ENCODE measurements at places on chromosomes 6 and 20.

GRCh38 chr6:87729965-87730719, 28.1 kb upstream of the AKIRIN2 start:
- DNase-seq = no peak

DNA sequence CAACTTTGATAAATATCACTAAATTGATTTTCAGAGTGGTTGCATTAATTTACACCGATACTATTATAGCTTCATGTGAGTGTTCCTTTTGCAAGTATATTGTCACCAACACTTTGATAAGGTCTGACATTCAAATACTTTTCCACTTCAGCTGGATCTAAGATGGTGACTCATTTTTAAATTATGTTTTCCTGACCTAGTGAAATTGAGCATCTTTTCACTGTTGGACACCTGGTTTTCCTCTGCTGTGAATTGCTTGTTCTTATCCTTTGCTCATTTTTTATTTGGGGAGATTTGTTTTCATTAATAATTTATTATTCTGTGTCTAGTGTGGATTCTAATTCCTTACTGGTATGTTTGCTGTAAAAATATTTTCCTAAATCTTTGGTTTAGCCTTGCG, 85.2 kb upstream of the PRDM1 start:
- no peak for DNase-seq

GRCh38 chr20:4297127-4297826, 281.9 kb upstream of the RNF24 start:
- no peak for DNase-seq

DNA sequence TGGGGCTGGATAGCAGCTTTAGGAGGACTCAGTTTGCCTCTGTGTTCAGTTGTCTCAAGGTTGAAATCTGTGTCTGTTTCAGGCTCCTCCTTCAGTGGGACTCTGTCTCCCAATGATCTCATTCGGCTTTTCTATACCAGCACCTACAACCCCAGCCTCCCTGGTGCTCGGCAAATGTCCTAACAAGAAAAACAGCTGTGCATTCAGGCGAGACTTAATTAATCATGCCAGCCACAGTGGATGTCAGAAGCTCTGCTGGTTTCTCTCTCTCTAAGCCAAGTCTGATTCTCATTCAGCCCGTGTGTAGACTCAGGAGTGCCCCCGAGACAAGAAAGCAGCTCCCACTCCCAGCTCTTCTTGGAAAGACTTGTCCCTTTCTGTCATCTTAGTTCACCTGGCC, 46.8 kb downstream of the SUN5 start:
- no peak for DNase-seq

- DNase-seq = no peak
Observed at GRCh38 chr6:52635049-52635577, 35.8 kb upstream of the TMEM14A start.

- no peak for DNase-seq
Observed at GRCh38 chr6:124054034-124054433, 250.4 kb downstream of the NKAIN2 start.

- peak; percentile 43 for DNase-seq
Observed at GRCh38 chr6:392441-393390, 1.2 kb downstream of the IRF4 start.

DNA sequence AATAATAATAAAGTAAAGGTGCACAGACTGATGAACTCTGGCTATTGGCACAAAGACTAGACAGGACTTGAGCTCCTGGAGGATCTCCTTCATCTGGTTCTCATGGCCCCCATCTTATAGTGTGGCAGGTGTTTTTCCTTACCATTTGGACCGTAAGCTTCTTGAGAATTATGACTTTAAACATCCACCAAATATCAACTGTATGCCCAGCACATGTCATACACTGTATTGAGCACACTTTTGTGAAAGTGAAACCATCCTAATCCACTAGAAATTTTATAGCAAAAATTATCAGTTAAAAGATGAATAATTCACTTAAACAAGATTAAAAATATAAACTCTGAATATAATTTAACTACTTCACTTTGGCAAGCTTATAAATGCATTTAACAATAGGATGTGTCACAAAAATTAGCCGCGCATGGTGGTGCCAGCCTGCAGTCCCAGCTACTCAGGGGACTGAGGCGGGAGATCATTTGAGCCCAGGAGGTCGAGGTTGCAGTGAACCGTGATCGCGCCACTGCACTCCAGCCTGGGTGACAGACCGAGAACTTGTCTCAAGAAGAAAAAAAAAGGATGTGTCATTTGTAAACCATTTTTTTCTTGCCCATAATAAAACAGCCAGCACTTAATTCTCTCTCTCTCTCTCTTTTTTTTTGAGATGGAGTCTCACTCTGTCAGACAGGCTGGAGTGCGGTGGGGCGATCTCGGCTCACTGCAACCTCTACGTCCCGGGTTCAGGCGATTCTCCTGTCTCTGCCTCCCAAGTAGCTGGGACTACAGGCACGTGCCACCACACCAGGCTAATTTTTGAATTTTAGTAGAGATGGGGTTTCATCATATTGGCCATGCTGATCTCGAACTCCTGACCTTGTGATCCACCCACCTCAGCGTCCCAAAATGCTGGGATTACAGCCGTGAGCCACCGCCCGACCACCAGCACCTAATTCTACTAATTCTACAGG, 9.1 kb downstream of the HIVEP2 start:
- peak; percentile 9 for DNase-seq

- no peak for DNase-seq
Observed at GRCh38 chr20:43746344-43747137, 19.7 kb upstream of the GTSF1L start.

GRCh38 chr6:33029328-33030184, 20.2 kb upstream of the HLA-DOA start:
- DNase-seq = no peak

- DNase-seq = no peak
Observed at GRCh38 chr20:36315545-36316351, 9.6 kb downstream of the DLGAP4 start.

DNA sequence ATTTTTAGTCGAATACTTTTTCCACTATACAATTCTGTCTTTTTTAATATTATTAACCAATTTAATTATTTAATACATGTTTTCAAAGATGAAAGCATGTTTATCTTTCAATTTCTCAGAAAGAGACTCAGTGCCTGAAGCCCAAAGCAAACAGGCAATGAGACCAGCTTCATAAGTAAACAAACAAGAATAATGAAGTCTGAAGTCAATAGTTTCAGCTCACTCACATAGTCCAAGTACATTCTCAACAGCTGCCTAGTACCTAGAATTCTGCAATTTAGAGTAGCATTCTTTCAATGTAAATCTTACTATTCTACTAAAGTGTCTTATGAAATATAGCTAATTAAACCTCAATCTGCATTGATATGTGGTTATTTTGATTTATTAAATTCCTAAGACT, 626.5 kb upstream of the NRSN1 start:
- no peak for DNase-seq

GRCh38 chr6:26175428-26176181, 88.4 kb downstream of the HFE start:
- DNase-seq = peak; percentile 27

DNA sequence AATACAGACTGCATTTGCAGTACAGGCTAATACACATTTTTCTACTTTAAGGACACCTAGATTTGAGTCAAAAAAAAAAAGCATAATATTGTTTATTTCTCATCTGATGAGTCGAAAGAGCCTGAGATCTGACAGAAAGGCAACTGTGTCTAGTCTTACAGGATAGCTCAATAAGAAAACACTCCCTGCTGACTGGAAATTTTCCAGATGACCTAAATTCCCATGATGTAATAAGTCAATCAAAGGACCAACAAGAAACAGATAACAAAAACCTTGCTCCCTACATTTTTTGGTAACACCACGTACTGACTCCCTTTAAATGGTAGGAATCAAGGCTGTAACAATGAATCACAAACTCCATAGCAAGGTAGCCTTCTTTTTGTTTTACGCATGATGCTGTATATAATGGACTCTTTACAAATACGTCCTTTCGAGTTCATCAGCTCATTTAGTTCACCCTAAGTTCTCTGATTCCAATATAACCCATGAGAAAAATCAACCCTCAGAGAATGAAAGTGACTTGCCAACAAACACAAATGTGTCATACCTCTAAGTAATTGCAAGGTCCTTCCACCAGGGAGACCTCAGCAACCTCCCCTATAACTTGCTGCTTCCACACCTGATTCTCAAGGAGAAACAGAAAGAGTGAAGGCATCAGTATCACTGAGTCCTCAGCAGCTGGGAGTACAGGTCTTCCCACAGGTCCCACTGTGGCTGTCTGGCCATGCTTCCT, 12.1 kb downstream of the TBX18 start:
- no peak for DNase-seq

- DNase-seq = no peak
Observed at GRCh38 chr6:22471132-22471690, 98.2 kb upstream of the HDGFL1 start.

DNA sequence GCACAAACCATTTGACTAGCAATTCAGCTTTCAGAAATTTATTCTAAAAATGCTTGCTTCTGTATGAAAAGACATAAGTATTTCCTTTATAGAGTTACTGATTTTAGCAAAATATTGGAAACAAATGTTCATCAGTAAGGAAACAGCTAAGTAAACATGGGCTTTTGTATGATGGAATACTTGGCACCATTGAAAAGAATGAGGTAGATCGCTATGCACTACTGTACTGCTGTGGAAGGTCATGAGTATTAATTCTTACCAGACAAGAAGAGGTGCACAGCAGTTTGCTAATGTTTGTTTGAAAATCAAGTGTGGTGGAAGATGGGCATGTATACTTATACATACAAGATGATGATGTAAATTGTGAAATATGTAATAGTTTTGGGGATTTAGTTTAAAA, 73.0 kb downstream of the FARS2 start:
- no peak for DNase-seq
